ENCODE measurements at places on chromosomes 6 and 20.

GRCh38 chr6:73109659-73110058 is 115.6 kb downstream of the KHDC1L start:
- no peak for DNase-seq

- no peak for DNase-seq
Measured at GRCh38 chr20:43940518-43941225, 26.0 kb downstream of the TOX2 start.

GRCh38 chr6:169905041-169905807 is 153.8 kb downstream of the ERMARD start:
- DNase-seq = no peak

DNA sequence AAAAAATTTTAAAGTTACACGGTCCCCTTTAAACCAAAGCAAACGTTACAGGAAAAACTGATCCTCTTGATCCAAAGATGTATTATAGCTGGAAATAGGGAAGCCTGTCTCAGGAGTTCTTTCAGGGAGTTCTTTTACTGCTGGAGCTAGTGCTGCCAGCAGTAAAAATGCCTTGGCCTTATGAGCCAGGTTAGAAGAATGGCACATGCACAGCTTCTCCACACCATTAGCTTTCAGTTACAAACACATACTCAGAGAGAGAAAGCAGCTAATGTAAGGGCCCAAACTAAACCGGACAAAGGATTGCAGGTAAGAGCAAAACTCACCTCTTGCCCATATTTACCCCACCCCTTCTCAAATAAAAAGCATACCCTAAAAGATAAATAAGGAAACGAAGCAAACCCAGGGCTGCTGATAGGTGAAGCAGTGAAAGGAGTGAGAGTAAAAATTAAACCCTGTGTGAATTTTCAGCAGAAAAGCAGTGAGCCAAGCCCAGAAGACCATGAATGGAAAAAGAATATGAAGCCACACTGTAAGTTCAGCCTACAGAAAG is 19.0 kb downstream of the TBC1D20 start:
- no peak for DNase-seq

DNA sequence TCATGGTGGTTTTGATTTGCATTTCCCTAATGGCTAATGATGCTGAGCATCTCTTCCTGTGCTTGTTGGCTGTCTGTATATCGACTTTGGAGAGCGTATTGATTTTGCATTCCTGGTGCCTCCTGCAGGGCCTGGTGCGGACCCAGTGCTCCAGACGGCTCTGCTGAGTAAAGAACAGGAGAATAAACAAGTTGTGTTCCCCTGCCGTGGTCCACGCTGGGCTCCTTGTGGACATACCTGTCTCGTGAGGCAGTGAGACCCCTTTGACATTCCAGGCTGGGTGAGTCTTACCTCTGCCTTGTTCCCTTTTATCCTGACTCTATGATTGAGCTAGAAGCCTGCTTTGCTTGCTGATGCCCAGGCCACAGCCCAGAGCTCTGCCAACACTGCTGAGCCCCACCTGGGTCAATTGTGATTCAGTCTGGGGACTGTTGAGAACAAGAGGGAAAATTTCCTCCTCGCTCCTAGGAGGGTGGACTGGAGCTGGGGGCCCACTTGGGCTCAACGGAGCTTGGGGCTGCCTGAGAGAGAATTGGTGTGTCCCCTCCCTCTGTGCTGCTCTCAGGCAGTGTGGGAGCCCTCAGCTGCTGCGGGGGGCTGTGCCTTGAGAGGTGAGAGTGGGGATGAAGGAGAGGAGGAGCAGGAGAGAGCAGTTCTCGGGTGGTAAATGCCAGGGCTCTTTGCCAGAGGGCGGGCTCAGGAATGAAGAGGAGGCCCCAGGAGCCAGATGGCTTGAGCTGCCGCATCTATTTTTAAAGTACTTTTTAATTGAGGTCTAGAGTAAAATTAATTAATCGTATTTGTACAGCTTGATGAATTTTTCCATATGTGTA is 43.7 kb upstream of the PMEPA1 start:
- DNase-seq = no peak

DNA sequence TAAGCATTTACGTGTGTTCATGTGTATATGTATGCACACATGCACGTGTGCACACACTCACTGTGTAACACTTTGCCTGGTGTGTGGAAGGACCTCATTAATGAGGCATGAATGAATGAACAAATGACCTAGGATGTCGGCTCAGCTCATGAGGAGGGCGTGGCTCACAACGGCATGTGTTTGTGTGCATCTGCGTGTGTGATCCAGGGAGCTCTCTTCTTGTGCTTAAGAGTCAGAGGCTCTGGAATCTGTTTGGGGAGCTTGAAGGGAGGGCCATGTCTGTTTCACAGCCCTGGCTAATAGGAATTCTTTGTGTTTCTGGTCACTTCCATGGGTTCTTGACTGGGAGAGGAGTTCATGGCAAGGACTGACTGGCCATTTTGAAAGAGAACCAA is 32.7 kb downstream of the TOX2 start:
- DNase-seq = no peak
